ENCODE measurements at places on chromosomes 7 and 10. TPM values are rescaled to one million over a fixed set of nuclear protein-coding genes. Genes with fewer than 3 reads are reported as not detected.
A peak's percentile ranks its signal among the peaks of the same experiment; 100 is the strongest.

Gene ANKRD61
- not detected for total RNA-seq

Gene ASZ1
- not detected for total RNA-seq

- DNase-seq: no peak
These were observed 37.2 kb downstream of the CALML3 start for GRCh38 chr10:5561704-5562645.

Gene GIMAP7
- 7.5 TPM for total RNA-seq

- DNase-seq: no peak
These were observed 83.1 kb upstream of the STEAP1B start for GRCh38 chr7:22582863-22583622.

GRCh38 chr10:61990761-61991135 is 89.2 kb downstream of the ARID5B start:
- DNase-seq: no peak

Gene C10orf62
- not detected for total RNA-seq

DNA sequence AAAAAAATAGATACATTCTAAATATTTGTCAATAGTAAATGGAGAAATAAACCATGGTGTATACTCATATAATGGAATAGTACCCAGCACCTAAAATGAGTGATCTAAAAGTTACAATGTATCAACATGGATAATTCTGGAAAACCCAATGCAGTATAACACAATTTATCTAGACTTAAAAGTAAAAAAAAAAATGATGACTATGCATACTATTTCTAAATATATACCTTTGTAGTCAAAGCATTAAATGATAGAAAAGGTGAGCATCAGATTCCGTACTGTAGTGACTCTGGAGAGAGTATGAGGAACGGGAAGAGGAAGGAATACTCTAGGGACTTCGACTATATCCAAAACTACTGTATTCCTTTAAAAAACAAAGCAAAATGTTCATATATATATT is 115.2 kb upstream of the CDCA7L start:
- no peak for DNase-seq

Gene GDF10
- 0.40 TPM for total RNA-seq

GRCh38 chr7:109284943-109285342 is 715.3 kb downstream of the DNAJB9 start:
- no peak for DNase-seq

Gene SPAM1
- not detected for total RNA-seq

DNA sequence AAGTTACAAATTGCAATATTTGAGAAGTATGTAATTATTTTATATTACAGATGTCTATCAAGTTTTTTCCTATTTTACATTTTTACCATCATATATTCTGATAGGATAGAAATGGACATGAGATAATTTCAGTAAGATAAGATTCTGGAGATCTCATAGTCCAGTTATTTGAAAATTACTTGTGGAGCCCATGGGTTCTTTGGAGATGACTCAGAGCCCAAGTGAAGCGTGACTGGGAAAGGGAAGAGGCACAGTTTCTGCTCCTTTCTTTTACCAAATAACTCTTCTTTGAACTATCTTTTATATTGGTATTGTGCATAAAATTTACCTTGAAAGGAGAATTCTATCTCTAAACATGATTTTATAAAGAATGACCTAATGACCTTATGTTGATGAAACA is 2.4 kb downstream of the CD36 start:
- DNase-seq: no peak

DNA sequence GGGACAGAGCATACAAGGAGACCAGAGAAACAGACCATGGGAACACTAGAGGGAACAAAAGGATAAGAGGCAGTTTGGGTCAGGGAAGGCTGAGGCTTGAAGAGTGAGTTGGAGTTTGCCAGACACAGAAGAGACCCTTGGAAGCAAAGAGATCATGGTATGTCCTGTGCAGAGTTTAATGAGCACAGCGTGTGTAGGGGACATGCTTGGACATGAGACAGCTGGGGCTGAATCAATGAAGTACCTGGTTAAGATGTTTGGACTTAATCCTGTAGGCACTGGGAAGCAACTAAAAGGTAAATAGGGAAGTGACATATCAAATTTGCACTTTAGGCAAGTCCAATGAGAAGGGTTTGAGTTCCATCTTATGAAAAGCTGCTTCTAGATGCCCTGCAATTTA is 79.6 kb downstream of the KIAA1217 start:
- DNase-seq: no peak

DNA sequence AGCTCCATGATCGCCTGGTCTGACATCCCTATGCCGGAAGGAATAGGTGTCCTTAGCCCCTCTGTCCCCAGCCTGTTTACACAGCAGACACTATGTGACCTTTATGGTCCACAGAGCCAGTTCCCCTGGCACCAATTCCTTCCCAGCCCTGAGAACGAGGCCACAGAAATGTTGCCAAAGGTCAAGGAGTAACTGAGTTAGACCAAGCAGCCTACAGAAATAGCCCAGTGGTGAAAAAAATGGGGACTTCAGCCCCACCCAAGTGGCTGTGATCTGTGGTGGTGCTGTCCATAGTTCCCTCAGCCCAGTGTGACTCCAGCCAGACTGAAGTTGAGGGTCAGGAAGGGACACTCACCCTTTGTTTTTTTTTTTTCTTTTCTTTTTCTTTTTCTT is 2.5 kb downstream of the PGAM2 start:
- DNase-seq: no peak

GRCh38 chr10:133388973-133389818 is 4.8 kb upstream of the MTG1 start:
- no peak for DNase-seq

Gene NUPR2
- total RNA-seq: not detected

DNA sequence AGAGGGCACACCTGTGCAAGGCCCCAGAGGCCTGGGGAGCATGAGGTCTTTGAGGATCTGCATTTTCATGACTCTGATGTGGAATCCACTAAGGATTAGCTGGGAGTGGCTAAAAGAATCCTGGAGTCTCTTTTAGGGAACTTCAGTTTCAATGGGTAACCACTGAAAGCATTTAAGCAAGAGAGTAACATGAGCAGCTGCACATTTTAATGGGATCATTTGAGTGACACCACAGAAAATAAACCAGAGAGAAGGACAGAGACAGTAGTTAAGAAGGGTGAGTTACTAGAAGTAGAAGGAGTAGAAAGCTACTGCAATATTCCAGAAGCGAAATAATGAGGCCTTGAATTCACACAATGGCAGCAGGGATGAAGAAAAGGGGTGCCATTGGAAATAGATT is 5.2 kb downstream of the GOT1 start:
- no peak for DNase-seq

- no peak for DNase-seq
These were observed 196.8 kb downstream of the RNLS start for GRCh38 chr10:88386204-88386788.

- DNase-seq: peak; percentile 41
These were observed 780 bp downstream of the PLEKHA8 start for GRCh38 chr7:30028749-30029635.

- no peak for DNase-seq
These were observed 16.4 kb downstream of the ITPRIP start for GRCh38 chr10:104321725-104322415.

Gene CDH23
- 39.1 TPM for total RNA-seq

DNA sequence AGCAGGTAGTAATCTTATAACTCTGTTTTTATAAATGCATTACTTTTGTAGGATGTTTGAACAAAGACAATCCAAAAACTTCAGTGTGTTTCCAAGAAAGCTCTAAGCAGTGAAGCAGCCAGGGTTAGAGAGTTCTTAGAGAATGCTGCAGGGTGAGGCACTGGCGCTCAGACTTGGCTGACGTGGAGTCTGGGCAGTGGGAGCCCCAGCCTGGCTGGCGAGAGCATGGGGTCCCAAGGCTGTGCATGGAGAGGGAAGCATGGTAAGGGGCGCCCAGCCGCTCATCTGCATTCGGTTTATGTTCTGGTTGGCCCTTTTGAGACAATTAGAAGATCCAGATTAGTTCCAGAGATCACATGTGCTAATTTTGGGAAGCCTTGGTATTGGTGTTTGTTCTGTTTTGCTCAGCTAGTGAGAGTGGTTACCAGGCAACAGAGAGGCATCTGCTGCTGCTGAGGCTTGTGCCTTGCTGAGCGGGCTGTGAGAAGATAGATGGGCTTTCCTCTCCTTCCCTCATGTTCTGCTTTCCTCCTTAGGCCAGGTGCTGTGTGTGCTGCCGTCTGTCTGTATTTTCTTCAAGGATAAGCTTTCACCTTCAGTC is 10.3 kb downstream of the SUN1 start:
- DNase-seq: peak; percentile 41

DNA sequence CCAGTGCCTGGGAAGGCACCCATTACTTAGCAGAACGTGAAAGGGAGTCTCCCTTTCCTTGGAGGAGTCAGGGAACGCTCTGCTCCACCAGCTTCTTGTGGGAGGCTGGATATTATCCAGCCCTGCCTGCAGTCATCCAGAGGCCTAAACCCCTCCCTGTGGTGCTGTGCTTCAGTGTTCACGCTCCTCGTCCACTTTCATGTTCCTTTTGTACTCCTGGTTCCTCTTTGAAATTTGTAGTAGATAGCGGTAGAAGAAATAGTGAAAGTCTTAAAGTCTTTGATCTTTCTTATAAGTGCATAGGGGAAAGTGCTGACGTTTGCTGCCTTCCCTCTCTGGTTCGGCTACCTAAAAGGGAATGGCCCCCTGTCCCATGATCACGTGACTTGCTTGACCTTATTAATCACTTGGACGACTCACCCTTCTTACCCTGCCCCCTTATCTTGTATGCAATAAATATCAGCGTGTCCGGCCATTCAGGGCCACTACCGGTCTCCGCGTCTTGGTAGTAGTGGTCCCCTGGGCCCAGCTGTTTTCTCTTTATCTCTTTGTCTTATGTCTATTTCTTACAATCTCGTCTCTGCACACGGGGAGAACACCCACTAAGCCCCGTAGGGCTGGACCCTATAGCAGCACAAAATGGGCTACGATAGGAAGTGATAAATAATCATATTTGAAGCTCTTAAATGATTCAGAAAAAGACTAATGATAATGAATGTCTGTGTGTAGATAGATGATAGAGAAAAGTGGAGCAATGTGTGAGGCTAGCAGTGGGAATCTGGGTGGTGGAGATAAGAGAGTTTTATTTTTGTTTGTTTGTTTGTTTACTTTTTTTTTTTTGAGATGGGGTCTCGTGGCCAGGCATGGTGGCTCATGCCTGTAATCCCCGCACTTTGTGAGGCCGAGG is 5.8 kb upstream of the ESYT2 start:
- peak; percentile 56 for DNase-seq

GRCh38 chr10:127797339-127797738 is 60.4 kb downstream of the FOXI2 start:
- DNase-seq: no peak

DNA sequence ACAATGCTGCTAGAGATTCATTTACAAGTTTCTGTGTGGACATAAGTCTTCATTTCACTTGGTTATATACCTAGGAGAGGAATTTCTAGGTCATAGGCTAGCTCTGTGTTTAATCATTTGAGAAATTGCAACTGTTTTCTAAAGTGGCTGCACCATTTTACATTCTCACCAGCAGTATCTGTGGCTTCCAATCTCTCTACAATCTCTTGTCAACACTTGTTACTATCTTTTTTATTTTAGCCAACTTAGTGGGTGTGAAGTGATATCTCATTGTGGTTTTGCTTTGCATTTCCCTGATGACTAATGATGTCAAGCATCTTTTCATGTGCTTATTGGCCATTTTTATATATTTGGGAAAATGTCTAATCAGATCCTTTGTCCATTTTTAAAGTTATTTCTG is 53.0 kb upstream of the DRGX start:
- no peak for DNase-seq

DNA sequence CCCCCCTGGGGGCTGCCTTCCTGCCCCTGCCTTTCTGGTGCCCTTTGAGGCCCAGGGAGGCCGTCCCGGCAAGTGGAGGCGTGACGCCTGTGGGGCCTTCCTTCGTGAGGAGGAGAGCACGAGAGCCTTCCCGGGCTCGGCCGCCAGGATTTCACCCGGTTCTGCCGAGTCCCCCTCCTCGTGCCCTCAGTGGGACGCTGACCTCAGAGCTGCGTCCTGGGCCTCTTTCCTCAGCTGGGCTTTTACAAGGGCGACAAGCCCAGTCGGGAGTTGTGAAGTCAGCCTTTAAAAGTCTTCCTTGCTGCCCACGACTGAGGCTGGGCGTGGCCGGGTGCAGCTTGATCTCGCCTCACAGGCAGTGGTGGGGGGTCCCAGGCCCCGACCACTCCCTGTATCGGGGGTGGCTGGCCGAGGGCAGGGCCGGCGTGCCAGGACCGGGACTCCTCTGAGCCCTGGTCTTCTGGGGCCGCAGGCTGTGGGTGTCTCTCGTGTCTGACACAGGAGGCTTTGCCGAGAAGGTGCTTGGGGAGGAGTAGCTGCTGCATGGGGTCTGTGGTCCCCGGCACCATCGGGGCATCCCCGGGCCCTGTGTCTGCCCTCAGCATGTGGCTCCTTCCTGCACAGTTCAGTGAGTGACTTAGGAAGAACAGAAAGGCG is 41.8 kb downstream of the FAM20C start:
- no peak for DNase-seq

- peak; percentile 7 for DNase-seq
These were observed 18.1 kb upstream of the KNDC1 start for GRCh38 chr10:133141958-133142340.

DNA sequence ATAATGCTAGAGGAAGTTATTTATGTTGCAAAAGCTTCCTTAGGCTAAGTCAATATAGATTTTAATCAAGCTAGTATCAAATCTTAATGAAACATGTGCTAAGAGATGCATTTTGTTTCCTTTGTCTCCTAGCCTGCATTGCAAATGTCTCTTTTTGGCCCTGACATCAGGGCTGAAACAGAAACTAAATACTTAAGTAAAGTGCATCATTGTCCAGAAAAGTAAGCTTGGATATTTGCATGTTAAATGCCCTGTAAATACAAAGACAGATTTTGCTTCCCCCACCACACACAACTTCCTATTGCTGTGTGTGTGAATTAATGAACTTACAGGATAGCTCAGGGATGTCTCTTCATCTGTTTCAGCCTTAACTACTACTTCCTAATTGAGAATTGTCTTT is 10.0 kb upstream of the STAMBPL1 start:
- no peak for DNase-seq

Gene ZNF736
- 21.8 TPM for total RNA-seq

Gene UNCX
- total RNA-seq: not detected

GRCh38 chr7:154584352-154585252 is 418.3 kb downstream of the PAXIP1 start:
- DNase-seq: no peak

All from ovary (tissue), 10 donors.